Left colon (tissue), 2 donors: ENCODE measurements at places on chromosomes 5 and 9.

DNA sequence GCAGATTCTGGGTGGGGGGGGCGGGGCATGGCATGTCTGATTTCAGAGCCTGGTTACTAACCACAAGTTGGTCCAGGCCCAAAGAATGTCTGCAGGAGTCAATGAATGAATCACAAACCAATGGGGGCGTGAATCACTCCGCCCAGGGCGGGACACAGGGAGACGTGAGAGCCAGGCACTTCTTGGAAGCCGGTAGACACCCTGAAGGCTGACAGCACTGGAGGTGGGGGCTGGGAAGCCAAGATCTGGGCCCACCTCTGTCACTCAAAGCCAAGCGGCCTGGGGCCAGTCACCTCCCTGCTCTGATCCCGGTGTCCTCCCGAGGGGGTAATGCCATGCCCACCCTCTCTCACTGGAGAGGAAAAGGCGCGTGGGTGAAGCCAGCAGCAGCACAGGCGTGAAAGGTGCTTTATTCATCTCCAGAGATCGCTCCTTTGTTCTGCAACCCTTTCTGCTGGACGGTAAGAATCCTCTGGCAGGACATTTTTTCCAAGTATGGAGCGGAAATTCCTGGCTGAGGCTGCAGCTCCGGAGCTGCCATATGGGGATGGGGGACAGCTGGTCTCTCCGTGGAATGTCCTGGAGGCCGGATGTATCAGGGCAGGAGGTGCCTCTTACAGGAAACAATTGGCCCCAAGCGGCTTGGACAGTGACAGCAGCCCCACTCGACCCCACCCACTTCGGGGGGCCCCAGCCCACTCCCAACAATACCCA lies 85.0 kb downstream of the STK10 start:
- peak; percentile 27 for DNase-seq

DNA sequence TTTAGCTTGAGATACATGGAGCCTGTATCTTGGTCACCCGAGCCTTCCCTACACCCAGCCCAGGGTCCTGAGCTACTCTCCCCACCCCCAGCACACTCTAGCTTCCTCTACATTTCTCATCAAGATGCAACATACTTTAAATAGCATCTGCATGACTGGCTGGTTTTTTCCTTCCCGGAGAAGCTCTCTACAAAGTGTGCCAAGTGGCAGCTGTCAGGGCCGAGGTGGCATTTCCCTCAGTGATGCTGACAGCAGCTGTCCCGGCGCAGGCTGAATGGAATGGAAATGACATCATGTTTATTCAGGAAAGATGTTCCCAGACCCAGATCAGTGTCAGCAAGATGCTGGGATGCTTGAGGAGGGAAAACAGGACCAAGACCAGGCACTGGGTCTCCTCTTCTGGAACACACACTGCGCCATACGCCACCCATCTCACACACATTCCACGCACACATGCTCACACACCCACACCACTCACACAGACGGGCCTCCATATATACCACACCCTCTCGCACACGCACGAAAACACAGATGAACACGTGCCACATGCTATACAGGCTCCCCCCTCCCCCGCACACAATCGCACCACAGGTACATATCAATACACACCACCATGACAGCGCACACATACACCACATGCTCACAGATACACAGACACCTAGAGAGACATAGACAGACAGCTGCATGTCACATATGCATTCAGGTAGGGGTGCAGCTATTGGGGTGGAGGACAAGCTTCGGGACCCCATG lies 67.8 kb downstream of the LHX2 start:
- no peak for DNase-seq

GRCh38 chr5:124718380-124718789 lies 28.1 kb downstream of the ZNF608 start:
- no peak for DNase-seq

DNA sequence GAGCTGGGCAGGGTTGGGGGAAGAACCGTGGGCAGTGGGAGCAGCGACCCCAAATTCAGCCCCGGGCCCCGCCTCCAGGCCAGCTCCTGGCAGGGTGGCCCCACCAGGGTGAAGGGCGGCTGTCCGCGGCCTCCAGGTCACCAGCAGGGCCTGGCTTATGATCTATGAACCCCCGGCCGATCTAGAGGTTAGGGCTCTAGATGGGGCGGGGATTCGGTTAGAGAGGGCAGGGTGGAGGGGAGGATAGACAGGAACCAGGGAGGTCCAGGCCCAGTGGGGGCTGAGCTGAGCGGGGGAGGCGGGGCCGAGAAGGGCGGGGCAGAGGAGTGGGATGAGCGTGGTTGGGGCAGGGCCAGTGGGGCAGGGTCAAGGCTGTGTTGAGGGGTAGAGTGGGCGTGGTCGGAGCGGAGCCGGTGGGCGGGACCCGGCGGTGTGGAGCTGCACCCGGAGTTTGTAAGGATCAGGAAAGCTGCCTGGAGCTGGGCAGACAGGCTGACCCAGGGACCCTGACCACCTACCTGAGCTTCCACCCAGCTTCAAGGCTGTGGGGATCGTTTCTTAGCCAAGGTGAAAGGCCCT lies 29.3 kb upstream of the OBP2B start:
- peak; percentile 90 for DNase-seq

DNA sequence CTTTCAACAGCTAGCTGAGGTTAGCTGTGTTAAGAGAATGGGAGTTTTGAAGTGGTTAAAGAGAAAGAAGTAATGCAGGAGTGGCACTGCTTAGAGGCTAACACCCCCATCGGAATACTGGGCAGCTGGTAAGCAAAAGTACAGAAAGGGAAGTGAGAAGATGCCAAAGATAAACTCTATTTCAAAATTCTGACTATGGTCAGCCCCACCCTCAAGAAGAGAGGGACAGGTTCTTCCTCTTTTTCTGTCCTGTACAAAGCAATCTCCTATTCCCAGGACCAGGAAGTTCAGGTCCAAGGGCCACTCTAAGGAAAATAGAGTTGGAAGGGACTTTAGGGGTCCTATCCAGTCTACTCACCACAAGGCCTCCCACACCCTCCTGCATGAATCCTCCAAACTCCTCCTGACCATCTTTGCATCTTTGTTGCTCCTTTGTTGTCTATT lies 45.9 kb upstream of the JAK2 start:
- no peak for DNase-seq
